Ecto neural progenitor cell (in vitro differentiated cells): ENCODE measurements at places on chromosomes 6 and 20.

DNA sequence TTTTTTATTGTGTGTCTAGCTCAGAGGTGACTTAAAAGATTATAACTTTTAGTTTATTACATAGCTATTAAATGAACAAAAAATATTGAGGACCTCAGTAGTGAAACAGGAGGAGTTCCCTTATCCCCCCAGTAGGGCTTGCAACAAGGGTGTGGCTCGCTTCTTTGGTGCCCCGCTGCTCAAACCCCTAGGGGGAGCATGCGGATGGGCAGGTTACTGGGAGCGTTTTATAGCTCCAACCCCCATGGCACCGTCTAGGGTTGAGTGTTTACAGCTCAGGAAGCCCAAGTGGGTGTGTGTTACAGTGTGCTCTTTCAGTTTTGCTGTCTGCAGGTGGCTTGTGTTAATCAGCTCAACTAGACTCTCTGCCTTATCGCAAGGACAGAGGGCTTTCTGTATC is 1513.7 kb downstream of the GRIK2 start:
- DNase-seq = no peak

GRCh38 chr20:7302250-7302649 is 534.8 kb downstream of the BMP2 start:
- DNase-seq = peak; percentile 77

DNA sequence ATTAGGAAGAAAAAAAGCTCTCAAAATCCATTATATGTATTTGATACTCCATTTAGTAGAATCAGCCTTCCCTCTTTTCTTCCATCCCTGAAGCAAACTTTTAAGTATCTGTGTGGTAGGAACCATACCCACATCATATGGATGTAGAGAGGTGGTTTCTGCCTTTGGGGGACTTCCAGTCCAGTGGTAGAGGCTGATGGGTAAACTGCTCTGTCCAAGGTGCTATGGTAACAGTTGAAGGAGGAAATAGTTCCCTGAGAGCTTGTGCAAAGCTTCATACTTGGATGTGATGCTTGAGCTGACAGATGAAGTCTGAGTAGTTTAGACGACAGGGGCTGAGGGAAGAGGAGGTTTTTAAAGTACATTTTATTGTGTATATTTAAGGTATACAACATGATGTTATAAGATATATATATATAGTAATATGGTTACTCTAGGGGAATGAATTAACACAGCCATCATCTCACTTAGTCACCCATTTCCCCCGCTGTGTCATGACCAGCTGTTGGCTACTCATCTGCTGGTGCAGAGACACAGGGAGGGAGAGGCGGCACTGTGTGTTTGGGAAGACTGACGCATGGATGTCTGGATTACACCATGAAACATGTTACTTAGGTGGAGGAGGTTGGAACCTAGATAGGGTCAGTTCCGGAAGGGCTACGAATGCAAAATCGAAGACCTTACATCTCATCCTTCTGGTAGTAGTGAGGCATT is 185.2 kb downstream of the FARS2 start:
- no peak for DNase-seq

DNA sequence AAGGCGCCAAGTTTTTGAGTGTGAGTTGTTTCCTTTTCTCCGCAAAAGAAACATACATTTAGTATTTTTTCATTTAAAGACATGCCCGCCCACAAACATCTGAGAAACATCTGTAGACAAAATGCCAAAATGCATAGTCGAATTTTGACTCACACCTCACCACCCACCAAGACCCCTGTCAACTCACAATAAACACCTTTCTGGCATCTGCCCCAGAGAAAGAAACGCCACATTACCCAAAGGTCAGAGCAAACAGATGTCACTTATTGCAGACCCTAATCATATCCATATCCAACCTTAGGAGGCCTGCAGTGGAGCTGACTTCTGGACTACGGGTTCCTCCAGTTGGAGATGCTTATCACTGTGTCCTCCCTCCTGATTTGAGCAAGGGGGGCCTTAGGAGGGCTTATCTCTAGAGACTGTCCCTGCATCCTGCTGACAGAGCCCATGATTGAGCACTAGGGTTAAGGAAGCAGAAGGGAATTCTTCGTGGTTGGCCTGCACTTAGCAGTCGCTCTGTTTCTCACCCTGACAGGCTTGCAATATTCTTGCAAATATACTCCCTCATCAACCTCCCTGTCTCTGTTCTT is 90.5 kb upstream of the TBX18 start:
- no peak for DNase-seq

GRCh38 chr20:15155848-15156401 is 818.5 kb upstream of the FLRT3 start:
- DNase-seq = no peak

DNA sequence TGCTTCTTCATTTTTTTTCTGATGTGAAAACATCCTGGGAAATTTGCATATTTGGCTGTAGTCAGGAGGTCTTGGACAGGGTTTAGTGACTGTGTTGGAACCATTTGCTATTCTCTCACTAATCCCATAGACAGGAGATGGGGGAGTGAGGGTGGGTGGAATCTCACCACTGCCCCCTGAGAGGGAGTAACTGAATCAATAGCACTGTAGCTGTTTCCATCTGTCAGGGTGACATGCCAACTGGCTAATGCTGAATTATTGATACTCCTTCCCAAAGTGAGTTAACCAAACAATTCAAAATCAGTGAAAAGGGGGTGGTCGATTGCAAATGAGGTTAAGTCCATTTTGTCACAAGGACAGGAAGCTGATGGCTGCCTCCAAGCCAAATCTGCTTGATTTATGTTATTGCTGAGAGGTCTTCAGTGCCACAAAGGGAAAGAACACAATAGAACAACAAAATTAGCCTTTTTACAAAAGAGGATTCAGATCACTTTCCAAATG is 55.1 kb upstream of the B3GAT2 start:
- DNase-seq = no peak

DNA sequence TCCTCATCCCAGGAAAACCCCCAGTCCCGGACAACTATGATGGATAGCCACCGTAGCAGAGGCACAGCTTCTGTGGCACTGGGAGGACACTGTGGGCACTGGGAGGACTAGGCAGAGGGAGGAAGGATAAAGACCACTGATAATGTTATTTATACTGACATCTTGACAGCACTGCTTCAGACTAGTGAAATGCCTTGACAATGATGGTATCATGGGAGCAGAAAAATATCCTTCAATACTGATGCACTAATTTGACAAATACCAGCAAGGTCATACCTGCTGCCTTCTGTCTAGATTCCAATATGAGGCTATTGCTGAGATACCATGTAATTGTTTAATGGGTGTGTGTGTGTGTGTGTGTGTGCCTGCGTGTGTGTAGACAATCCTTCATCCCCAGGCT is 148.6 kb downstream of the PHACTR1 start:
- DNase-seq = no peak

DNA sequence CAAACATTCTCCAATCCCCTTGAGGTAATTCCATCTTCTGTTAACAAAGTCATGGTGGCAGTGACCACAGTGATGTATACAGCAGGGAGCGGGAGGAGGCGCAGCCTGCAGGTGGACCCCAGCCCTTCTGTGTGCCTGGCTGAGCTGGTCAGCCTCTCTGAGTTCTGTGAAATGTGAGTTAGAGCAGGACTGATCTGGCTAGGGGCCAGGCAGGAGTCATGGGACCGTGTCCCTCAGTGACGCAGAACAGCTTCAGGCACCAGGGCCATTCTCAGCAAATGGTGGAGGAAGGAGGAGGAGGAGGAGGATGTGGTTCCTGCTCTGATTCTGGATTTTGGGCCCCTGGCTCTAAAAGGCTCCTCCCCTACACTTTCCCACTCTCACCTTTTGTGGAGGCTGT is 6.9 kb downstream of the PHACTR3 start:
- no peak for DNase-seq

DNA sequence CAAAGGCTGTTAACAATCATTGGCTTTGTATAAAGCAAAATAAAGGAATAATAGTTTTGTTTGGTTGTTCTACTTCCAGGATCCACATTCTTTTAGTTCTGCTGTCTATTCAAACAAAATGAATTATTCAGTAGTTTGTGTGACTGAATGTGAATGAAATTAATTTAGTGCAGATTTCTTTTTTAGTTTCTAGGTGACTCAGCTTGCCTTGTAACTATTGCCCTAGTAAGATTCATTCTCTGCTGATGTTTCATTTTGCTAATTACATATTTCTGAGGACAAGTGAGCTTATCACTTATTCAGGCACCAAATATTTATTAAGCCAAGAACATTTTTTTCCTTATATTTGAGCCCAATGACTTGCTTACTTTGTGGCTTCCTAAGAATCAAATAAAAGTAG is 46.5 kb upstream of the RIPOR2 start:
- DNase-seq = no peak

- DNase-seq = peak; percentile 77
Measured at GRCh38 chr6:6007366-6008088, 802 bp upstream of the NRN1 start.

- DNase-seq = no peak
Measured at GRCh38 chr20:19012676-19013075, 199.1 kb downstream of the SCP2D1 start.
